Endothelial cell of umbilical vein (primary cell): ENCODE measurements at places on chromosomes 5 and 9. TPM values are rescaled to one million over a fixed set of nuclear protein-coding genes. Genes with fewer than 3 reads are reported as not detected.

ANKRD34B gene
- polyA plus RNA-seq = not detected in 2 replicates

GRM6 gene
- not detected in 2 replicates for polyA plus RNA-seq

- DNase-seq = no peak
Observed at GRCh38 chr9:32072570-32072969, 311.9 kb upstream of the ACO1 start.

DNA sequence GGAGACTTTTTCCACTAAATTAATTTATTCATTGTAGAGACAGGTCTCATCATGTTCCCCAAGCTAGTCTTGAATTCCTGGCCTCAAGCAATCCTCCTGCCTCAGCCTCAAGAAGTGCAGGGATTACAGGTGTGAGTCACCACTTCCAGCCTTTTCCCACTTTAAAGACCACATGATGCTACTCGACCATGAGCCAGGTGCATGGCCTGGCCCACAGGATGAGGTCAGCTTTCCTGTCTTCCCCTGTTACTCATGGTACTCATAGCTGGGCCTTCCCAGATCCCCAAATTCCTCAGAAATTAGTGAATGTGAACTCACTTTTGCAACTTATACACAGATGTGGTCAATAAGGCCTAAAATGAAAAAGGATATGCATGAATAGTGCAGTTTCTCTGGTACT, 395.9 kb downstream of the SEMA5A start:
- no peak for DNase-seq

DNA sequence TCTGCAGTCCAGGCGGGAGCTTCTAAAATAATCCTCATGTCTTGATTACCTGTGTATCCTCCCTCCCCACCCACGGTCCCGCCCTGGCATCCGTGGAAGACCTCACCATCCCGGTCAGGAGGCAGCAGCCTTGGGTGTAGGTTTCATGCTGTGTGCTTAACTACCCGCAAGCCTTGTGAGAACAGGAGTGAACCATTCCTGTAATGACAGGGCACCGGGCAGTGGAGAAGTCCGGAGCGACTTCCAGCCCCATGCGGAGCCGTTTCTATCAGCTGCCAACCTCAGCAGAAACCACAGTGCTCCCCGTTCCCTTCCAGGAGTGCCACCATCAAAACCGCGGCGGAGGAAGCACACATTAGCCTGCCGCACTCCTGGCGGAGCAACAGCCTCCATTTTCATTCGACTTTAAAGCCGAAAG, 123.5 kb upstream of the LMX1B start:
- no peak for DNase-seq

DNA sequence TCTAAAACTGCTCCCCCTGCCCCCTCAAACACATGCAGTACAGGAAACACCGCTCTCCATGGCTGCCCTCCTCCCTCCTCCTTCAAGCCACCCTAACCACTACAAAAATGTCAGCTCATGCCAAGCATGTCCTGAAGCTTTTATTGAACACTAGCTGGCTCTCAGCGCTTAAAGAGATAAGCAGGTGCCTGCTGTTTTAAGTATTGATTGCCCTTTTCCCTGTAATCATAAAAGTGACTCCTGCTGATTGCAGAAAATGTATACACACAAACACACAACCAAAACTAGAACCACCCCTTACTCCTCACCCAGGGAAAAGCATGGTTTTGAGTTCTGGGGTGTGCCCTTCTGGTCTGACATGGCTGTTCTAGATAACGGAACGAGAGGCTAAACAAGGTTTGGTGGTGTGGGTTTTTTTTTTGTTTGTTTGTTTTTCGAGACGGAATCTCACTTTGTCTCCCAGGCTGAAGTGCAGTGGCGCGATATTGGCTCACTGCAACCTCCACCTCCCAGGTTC, 3.7 kb upstream of the UCK1 start:
- DNase-seq = no peak

DNA sequence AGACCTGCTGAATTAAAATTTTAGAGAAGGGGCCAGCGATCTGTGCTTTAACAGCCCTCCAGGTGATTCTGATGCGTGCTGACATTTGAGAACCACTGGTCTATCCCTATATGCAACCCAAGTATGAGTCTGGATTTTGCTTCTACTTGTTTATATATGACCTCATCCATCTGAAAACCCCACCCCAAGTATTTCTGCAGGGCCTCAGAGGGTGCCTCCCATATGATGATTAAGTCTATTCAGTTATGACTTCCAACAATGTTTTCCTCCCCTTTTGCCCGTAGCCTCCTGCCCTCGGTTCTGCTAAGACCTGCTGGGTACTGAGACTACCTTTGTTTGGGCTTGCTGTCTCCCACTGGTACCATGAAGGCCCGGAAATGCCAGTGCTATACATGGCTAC, 376.0 kb upstream of the SMARCA2 start:
- no peak for DNase-seq

DNA sequence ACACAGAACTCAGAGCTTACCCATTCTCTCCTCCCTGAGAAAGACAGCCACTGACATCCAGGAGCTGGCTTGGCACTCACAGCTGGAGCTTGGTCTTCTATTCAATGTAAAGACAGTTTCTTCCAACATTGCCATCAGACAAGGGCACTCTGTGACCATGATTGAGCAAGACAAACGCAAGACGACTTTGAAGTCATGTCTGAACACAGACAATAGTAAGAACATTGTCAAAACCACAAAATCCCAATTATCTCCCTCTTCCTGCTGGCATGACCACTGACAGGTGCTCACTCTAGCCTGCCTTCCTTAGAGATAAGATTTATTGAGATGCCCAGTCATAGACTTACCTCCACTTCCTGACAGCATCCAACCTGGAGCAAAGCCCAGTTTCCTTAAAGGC, 328.0 kb downstream of the MSX2 start:
- DNase-seq = no peak

DNA sequence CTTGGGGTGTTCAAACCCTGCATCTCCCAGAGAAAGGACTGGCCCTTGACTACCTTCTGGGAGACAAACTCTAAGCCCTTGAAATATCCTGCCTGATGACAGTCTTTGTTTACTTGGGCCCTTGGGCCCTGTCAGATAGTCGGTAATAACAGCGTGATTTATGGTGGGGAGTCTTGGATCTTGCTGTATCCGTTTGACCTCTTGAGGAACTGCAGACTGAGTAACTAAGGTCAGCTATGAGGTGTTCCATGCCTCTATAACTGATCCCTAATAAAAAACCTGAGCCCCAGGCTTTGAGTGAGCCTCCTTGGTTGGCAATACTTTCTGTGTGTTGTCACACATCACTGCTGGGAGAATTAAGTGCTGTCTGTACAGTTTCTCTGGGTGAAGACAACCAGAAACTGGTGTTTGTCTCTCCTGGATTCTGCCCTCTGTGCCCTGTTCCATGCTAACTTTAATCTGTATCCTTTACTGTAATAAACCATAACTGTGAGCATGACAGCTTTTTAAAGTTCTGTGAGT, 56.2 kb upstream of the ANKRD33B start:
- peak; percentile 37 for DNase-seq

GRCh38 chr9:125437771-125438221, 176.2 kb downstream of the GAPVD1 start:
- no peak for DNase-seq

DNA sequence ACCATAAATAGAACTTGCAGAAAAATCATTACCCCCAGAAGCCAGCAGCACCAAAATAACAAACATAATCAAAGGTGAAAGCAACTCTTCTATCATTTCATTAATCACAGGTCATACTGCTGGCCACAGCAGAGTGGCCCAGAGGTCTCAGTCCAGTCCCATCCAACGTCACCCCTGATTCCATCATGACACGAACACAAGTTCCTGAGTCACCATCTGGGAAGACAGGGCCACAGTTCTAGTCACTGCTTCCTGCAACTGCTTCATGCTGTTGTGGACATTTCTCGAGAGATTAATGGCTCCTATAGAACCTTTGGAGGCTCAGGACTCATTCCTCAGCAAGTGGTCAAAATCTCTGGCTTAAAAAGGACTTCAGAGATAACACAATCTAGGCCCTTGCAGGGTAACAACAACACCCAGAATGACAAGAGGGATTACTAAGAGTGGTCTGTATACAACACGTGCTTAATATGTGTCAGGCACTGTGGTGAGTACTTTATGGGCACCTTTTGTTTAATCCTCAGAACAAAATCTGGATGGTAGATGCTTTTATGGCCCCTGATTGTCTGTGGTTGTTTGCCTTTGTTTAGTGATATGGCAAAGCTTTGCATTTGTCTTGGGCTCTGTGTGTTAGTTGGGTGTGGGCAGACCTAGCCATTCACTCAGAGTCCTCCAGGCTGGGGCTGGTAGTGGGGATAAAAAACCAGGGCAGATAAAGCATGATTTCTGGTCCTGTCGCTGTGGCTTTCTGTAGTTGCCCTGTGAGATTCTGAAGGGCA, 184.3 kb downstream of the DAB2IP start:
- no peak for DNase-seq

- no peak for DNase-seq
Observed at GRCh38 chr9:115923410-115923809, 230.2 kb upstream of the PAPPA start.

GRCh38 chr9:103116246-103116645, 121.1 kb downstream of the CYLC2 start:
- no peak for DNase-seq

- DNase-seq = no peak
Observed at GRCh38 chr9:83509402-83509801, 28.8 kb downstream of the FRMD3 start.

- no peak for DNase-seq
Observed at GRCh38 chr9:98805506-98806272, 1.8 kb upstream of the GALNT12 start.

DNA sequence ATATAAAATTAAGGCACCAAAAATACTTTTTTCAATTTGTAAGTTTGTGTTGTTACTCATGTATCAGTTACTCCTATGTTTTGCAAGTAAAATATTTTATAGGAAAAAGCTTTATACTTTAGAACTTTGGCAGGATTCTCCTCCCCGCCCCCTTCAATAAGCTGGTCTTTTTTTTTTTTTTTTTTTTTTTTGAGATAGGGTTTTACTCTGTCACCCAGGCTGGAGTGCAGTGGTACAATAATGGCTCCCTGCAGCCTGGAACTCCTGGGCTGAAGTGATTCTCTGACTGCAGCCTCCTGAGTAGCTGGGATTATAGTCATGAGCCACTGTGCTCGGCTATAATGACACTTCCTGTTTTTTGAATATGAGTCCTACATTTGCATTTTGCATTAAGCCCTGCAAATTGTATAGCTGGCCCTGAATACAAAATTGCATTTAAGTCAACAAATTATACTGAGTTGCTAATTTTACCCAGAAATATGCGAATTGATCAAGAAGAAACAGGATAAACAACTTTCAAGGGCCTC, 192.9 kb downstream of the PIK3R1 start:
- DNase-seq = no peak
